Stimulated activated CD4-positive, alpha-beta T cell treated with anti-CD3 and anti-CD28 coated beads, Interleukin-1b, Interleukin-23, amount 100 ng/mL, for 4 hours (primary cell): ENCODE measurements at places on chromosomes 7 and 10.

GRCh38 chr7:105210721-105211205, 178.0 kb downstream of the SRPK2 start:
- no peak for DNase-seq

- DNase-seq = no peak
Measured at GRCh38 chr10:110115784-110116520, 91.5 kb upstream of the MXI1 start.

DNA sequence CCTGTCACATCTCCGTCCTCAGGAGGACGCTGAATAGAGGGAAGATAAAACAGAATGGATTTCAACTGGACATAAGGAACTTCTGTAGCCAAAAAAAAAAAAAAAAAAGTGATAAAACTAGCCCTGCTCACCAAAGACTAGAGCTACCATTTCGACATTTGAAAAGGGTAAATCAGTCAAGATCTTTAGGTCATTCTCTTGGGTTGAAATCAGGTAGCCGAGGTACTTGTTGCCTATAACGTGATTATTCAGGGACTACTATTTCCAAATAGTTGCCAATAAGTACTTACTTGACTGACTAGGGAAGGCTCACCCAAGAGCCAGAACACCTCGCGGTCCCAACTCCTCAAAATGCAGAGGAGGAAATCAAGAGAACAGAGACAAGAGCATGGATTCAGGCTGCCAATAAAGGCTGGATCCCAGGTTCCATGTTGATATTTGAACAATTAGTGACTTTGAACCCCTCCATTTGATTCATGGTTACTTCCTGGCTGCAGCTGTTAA, 2.0 kb downstream of the RHEB start:
- DNase-seq = no peak

DNA sequence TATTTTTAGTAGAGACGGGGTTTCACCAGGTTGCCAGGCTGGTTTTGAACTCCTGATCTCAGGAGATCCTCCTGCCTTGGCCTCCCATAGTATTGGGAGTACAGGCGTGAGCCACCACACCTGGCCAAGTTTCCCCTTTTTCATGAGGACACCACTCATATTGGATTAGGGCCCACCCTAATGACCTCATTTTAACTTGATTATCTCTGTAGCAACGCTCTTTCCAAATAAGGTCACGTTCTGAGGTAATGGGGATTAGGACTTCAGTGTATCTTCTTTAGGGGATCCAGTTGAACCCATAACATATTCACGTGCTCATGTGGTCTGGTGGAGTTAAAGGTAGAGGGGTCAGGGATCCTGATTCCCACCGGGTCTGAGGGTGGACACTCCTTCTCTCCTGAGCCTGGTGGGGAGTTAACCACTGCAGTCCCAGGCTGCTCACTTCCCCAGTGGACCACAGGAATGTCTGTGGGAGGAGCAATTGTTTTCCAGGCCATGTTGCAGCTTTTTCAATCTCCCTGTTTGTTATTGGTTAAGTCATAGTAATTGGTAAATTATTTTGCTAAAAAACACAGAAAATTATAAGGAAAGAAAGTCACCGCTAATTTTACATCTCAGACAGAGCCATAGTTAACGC, 130.5 kb downstream of the GRK5 start:
- no peak for DNase-seq

DNA sequence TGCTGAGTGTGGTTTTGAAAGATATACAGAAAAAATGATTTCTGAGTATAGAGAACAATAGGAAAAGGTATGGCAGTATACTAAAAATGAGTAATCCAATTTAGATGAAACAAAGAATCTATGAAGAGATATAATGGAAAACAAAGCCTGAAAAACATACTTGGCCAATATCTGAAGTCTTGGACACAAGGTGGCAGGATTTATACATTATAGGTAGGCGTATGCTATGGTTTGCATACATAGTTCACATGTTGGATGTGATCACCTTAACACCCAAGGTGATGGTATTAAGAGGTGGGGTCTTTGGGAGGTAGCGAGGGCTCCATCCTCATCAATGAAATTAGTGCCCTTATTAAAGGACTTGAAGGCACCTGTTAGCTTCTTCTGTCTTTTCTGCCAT, 34.5 kb upstream of the BPGM start:
- no peak for DNase-seq
